CD4-positive, alpha-beta memory T cell (primary cell): ENCODE measurements at places on chromosomes 12 and 14.

GRCh38 chr14:78245238-78245637 lies 75.1 kb downstream of the NRXN3 start:
- no peak for DNase-seq

DNA sequence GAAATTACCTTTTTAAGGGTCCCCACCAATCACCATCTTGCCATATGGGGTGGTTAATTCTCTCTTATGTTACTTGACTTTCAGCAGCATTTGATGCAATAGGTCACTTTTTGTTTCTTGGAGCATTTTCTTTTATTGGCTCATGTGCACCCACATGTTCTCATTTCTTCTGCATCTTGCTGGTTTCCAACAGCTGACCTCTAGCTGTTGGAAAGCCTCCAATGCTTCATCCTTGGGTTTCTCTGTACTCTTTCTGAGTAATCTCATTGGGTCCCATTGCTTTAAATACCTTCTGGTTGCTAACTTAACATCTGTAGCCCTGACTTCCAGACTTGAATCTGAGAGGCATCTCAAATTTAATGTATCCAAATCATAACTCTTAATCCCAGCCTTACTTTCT lies 116.8 kb downstream of the CRADD start:
- DNase-seq, result no peak

- no peak for DNase-seq
These were observed 9.1 kb downstream of the KIF26A start for GRCh38 chr14:104147346-104148125.

DNA sequence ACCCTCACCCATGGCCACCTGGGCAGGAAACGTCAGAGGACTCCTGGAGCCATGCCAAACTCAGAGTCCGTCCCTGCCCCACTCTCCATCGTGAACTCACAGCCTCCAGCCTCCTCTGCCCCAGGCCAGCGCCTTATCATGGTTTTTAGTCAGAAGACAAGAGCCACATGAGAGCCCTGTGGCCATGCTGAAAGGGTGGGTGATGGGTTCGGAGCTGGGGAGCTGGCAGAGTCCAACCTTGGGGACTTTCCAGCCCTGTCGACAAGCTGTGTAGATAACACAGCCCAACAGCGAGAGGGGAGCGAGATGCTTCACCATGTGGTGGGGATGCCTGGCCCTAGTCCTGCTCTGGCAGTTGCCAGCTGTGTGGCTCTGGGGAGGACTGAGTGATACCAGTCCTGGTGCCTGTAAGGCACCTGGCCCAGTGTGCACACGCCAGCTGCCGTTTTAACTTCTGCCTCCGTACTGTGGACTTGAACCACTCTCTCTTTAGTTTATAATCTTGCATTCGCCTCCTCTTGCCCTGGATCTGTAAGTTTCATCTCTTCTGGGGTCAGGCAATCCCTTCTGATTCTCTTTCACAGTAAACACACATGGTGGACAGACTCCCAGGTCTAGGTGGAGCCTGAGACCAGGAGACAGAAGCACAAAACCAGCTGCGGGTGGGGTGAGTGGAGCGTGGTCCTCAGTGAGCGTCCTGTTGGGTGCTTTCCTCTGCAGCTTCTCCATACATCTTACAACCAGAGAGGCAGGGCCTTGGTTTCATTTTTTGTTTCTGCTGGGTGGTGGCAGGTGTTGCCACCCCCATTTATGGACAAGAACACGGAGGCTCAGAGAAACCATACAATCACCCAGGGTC lies 55.3 kb downstream of the RIN3 start:
- no peak for DNase-seq

GRCh38 chr12:6312529-6313325 lies 2.2 kb downstream of the PLEKHG6 start:
- DNase-seq, result no peak

DNA sequence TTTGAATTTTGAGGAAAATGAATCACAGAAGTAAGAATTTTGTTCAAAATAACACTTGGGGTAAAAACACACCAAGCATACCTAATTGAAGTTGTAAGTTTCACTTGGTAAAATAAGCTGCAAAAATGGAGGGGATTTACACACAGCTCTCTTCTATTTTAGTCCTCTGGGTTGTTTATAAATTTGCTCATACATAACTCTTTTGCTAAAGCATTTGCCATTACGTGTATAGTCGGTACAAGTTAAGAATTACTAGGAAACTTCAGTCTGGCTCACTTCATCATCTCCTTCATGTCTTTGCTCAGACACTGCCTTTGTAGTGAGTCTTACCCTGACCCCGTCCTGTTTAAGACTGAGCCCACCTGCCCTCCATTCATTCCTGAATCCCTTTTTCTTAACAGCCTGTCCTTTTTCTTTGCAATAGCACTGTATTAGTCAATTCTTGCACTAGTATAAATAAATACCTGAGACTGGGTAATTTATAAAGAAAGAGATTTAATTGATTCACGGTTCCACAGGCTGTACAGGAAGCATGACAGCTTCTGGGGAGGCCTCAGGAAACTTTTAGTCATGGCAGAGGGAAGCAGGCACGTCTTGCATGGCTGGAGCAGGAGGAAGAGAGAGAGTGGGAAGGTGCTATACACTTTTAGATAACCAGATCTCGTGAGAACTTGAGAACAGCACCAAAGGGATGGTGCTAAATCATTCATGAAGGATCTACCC lies 451.1 kb downstream of the PCNX1 start:
- DNase-seq, result no peak
